ENCODE measurements at places on chromosomes 4 and X. TPM values are rescaled to one million over a fixed set of nuclear protein-coding genes. Genes with fewer than 3 reads are reported as not detected.

MAGEB1 gene
- total RNA-seq = not detected

DNA sequence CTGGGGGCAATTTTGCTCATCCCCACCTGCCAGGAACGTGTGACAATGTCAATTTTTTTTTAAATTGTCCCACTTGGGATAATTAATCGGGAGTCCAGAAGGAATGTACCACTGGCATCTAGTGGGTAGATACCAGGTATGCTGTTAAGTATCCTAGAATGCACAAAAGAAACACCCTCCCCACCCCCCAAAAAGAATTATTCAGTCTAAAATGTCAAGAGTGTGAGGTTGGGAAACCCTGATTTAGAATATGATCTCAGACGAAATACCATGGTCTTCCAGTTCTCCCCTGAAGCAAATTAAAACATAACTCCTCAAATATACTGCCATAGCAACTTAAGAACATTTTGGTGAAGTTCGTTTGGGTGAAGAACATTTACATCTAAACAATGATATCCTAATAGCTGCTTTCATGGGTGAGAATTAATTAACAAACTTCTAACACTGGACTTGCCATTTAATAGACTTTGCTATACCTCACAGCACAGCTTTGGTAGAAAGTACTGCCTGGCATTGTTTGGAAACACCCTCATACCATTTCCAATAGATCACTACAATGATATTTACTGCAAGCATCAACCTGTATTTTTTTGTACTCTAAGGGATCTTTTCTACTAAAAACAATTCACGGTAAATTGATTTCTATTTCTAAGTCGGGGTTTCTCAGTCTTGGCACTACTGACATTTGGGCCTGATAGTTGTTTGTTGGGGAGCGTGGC is 36.5 kb downstream of the SH3RF1 start:
- H3K4me1 ChIP-seq = no peaks in the 10 kb centered on the region
- no peak overlapping the region for H3K27ac ChIP-seq

DNA sequence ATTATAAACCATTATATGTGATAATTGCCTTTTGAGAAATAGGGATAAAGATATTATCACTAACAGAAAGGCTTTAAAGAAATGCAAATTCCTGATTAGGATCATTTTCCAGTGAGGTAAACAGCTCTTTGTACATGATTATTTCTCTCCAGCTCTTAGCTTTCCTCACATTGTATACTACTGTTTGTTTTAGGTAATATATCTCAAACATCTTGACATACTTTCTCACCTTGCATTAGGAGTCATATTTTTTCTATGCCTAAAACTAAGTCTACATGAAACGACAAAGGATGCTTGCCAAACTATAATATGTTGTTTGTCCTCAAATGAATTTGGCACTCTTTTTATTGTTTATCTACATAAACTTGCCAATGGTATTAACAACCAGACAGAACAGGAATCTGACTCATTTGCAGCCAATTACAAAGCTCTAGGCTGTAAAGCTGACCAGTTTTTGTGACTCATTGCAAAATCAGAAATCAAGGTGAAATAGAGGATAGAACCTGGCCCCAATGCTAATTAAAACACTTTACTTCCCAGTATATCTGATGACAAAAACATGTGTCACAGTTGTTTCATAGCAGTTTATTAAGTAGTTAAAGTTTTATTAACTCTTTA is 107.0 kb downstream of the IQCM start:
- H3K27me3 ChIP-seq = no peaks in the 10 kb centered on the region
- no peaks in the 10 kb centered on the region for H3K4me1 ChIP-seq
- no peak for DNase-seq
- no peaks in the 10 kb centered on the region for H3K36me3 ChIP-seq
- H3K4me3 ChIP-seq = no peak overlapping the region

DNA sequence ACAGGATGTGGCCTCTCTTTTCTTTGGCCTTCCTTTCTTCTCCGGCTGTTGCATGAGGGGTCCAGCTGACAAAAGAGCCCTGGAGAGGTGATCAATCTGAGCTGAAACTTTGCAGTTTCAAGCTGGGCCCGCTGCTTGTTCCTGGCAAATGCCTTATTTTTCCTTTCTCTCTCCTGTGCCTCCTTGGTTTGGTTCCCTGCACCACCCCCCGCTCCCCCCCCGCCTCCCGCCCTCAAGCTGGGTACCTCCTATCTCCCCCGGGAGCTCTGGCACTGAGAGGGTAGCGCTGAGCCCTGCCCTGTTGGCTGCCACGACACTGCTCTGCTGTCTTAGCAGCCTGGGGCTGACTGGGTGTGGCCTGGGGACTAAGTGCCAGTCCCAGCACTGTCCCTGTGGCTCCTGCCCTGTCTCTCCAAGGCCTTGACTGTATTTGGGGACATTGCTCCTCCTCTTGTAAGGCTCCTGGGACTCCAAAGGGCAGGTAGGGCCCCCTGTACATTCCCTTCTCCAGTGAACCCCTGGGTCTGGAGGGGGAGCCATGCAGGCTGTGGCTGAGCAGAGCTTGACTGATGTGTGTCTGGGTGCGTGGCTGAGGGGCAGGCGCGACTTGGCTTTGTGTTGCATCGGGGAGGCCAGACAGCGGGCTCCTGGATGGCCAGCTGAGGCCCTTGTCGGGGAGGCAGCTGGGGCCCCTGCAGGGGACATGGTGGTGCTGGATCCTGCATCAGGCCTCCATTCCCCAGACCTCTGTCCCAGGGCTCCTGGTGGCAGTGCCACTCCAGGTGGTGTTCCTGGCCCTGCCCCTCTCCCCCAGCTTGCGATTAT is 1.1 kb downstream of the PLXNA3 start:
- H3K4me1 ChIP-seq = peaks cover 5% of the 10 kb centered on the region
- H3K36me3 ChIP-seq = peaks cover 14% of the 10 kb centered on the region
- peak overlapping the region; percentile 62 for H3K27ac ChIP-seq
- H3K4me3 ChIP-seq = peak overlapping the region; percentile 83
- no peaks in the 10 kb centered on the region for H3K27me3 ChIP-seq
- DNase-seq = no peak

DNA sequence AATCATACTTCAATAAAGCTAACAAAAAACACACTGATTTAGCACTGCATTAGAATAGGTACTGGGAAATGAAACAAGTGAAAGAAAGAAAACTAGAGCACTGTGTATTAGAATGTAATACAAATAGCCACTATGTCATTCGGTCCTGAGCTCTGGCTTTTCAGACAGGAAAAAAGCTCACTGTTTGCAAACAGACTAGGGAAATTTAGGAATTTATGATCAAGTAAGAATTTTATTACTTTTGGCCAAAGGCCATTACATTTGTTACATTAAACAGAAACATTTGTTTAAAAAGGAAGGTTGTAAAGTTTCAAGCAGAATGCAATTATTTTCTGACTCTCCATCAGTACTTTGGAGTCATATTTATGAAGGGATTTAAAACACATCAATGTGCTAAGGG is 68.7 kb downstream of the KLHL8 start:
- H3K4me3 ChIP-seq = no peak overlapping the region
- no peaks in the 10 kb centered on the region for H3K27me3 ChIP-seq
- H3K4me1 ChIP-seq = peaks cover 3% of the 10 kb centered on the region
- no peak overlapping the region for H3K27ac ChIP-seq
- no peaks in the 10 kb centered on the region for H3K36me3 ChIP-seq
